Hindlimb muscle (tissue), 1 donor: ENCODE measurements at places on chromosomes 6 and 20. TPM values are rescaled to one million over a fixed set of nuclear protein-coding genes. Genes with fewer than 3 reads are reported as not detected.

Gene FLRT3
- 6.0 TPM for polyA plus RNA-seq

Gene TOX2
- polyA plus RNA-seq = 4.1 TPM

Gene SLC52A3
- 0.61 TPM for polyA plus RNA-seq

Gene FAM209B
- polyA plus RNA-seq = not detected

Gene UTRN
- polyA plus RNA-seq = 60.9 TPM

Gene DDO
- 0.89 TPM for polyA plus RNA-seq

Gene CPXM1
- polyA plus RNA-seq = 46.8 TPM

DNA sequence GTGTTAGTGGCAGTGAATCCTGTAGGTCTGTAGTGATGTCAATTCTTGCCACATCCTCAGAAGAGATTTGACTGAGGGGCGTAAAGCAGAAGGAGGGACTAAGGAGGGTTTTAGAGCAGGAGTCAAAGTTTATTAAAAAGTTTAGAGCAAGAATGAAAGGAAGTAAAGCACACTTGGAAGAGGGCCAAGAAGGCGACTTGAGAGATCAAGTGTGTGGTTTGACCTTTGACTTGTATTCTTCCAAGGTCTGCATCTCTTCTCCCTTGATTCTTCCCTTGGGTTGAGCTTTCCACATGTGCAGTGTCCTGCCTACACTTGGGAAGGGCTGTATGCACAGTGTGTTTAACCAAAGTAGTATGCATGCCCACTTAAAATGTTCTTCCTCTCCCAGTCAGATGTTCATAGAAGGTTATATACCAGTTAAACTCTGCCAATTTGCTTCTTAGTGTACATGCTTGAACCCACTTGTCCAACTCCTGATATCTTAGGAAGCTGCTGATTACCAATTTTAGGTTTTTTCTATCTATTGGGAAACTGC, 627.6 kb downstream of the MMUT start:
- no peak for DNase-seq

- no peak for DNase-seq
Observed at GRCh38 chr20:3670945-3671344, 7.7 kb upstream of the GFRA4 start.

- DNase-seq = no peak
Observed at GRCh38 chr6:163259689-163260088, 154.8 kb upstream of the QKI start.

GRCh38 chr6:148328876-148329555, 13.6 kb upstream of the SASH1 start:
- DNase-seq = no peak

GRCh38 chr6:129287231-129288177, 404.6 kb downstream of the LAMA2 start:
- no peak for DNase-seq

DNA sequence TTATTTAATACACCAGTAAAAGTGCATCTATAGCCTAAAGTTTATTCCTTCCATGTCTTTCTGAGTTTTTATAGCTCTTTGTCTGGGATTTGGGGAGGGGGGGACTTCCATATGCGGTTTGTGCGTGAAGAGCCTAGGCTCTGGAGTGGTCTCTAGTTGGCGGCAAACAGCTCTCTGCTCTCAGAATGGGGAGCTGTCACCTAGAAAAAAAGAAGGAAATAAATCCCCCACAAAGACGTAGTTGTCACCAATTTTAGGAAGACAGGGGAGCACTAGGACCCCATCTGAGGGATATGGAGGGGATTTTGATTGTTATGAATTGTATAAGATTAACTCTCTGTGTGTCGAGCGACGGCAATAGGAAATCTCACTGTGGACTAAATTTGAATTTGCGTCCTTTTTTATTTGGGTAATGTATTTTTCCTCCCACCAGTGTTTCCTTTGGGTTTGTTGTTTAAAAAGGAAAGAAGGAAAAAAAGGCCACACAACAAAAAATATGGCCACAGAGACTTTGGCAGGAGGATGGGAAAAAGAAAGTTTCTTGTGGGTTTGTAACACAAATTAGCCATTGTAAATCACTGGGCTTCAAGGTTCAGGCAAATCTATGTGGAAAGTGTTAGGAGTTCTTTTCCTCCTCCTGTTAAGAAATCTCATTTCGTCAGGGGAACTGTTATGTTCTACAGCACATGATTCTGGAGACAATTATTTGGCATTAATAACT, 7.4 kb downstream of the POU3F2 start:
- no peak for DNase-seq

GRCh38 chr6:128439627-128440026, 80.8 kb downstream of the PTPRK start:
- DNase-seq = no peak

DNA sequence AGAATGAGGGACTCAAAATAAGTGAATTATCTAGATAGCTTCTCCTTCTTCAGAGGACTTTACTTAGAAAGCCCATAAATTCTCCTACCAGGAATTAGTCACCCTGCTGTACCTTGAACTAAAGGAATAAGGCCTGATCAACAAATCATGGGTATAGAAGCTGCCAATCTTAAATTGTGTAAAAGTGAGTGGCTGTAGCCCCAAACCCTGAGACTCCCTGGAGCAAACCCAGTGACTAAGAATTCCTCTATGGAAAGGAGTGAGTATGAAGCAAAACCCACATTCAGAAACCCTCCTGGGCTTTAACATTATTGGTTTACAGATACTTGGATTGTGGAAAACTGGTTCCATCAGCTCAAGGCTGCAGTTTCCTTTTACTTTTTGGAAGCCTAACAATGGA, 285.8 kb upstream of the TBX18 start:
- no peak for DNase-seq

DNA sequence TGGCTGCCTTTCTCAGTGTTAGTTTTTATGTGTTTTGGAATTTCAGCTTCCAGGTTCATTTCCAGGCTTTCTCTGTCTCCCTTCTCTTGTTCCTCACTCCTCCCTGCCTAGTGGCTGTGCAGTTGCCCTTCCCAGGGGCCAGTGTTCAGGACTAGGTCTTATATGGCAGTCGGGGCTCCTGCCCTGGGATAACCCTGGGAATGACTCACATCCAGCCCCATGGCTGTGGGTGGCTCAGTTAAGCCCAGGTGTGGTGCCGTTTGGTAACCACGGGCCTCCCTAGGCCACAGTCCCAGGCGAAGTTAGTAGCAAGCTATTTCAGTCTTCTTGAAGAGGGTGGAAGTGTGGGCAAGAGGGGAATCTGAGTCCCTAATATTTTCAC, 57.4 kb upstream of the DDR1 start:
- DNase-seq = no peak

- DNase-seq = no peak
Observed at GRCh38 chr6:142008016-142008735, 124.5 kb upstream of the GJE1 start.

- DNase-seq = peak; percentile 83
Observed at GRCh38 chr6:163790266-163790840, 375.8 kb downstream of the QKI start.

- peak; percentile 77 for DNase-seq
Observed at GRCh38 chr6:5905431-5906339, 101.0 kb downstream of the NRN1 start.

- no peak for DNase-seq
Observed at GRCh38 chr20:3735768-3736167, 3.3 kb downstream of the HSPA12B start.
